ENCODE measurements at places on chromosomes 2 and 18.

- DNase-seq, result peak; percentile 29
Observed at GRCh38 chr18:13500869-13501542, 225.4 kb downstream of the FAM210A start.

DNA sequence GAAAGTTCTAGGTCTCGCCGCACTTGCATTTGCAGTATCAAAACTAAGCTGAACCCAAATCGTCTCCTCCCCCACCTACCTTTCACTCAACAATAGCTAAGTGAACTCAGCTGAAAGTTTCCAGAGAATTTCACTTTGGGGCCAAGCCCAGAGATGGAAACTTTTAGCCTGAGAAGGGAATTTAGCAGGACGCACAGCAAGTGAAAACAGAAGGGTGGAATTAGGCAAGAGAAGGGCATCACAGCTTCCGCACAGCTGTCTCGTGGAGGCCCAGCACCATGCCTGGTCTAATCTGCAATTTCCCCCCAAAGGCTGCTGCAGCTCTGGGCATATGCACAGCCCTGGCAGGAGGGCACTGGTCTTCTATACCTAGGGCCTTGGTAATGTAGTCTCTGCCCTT lies 262.0 kb downstream of the TNS1 start:
- no peak for DNase-seq

DNA sequence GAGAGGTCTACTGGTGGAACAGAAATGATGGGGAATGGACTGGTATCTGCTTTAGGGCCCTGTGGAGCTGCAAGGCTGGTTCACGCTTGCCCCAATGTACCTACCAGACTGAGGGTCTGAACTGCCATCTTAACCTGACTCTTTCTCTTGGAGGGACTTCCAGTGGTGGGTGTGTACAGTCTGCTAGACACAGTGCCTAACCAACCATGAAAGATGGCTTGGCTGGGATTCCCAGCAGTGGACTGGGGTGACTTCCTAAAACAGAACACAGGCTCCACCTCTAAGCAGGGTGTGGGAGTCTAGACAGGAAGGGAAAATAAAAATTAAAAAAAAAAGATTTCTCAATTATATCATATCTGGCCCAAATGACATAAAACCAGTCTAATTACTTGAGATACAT lies 25.5 kb upstream of the MYO3B start:
- no peak for DNase-seq

DNA sequence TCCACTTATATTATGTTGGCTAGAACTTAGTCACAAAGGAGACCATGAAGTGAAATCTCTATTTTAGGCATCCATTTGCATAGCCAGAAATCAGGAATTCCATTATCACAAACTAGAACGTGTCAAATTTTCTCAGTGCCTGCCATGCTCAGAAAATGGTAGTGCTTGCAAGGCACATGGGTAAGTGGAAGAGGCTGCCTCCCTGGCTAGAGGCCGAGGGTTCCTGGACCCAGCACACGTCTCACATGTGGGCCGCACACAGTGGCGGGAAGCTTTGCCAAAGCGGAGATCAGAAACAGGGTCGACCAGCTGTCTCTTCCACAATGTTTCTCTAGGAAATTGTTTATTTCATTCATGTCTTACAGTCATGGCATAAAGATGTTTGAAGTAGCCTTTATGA lies 42.3 kb downstream of the TRAF3IP1 start:
- DNase-seq, result no peak

- no peak for DNase-seq
Observed at GRCh38 chr2:214341646-214342045, 69.2 kb upstream of the VWC2L start.

- DNase-seq, result no peak
Observed at GRCh38 chr18:23359421-23359820, 93.7 kb upstream of the RIOK3 start.

- DNase-seq, result no peak
Observed at GRCh38 chr18:79614211-79614955, 65.2 kb upstream of the CTDP1 start.

DNA sequence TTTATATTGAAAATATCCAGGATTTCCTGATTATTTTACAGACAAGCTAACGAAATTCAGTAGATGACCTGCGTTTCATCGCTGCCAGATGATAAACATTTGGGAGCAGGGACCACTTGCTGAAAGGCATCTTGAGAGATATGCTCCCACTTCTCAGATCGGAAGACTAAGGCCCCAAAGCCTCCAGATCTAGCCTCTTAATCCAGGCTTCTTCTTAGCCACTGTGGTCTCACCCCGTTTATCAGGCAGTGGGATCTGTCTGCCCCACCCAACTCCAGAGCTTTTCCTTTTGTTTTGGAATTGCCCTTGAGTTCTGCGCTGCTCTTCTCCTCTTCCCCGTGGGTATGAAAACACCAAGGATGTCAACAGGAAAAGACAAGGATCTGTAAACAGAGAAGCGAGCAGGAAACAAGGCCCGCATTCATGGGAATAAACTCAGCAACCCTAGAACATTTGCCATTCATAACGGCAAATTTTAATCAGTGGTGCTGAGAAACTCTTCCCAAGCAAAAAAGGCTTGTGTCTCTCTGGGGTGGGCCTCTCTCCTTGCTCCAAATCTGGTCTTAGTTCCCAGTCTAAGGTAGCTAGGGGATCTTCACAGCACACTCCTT lies 21.4 kb downstream of the MYL12B start:
- DNase-seq, result no peak

- no peak for DNase-seq
Observed at GRCh38 chr2:120885321-120885720, 149.7 kb downstream of the GLI2 start.

DNA sequence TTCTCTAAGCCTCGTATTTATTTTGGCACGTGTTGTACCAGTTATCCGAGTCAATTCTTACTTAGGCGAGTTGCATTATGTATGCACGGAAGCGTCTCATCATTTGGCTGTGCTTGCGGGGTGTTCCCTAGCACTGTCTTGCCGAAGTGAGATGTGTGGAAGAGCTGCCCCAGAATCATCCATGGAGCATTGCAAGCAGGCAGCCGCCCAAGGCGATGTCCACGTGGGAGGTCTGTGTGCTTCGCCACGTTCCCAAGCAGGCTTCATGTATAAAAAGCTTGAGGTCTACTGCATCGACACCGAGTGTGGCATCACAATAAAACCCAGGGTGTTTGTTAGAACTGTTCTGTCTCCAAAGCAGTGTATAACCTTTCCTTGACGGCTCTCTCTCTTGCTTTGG lies 849.9 kb downstream of the DCDC2C start:
- DNase-seq, result no peak

DNA sequence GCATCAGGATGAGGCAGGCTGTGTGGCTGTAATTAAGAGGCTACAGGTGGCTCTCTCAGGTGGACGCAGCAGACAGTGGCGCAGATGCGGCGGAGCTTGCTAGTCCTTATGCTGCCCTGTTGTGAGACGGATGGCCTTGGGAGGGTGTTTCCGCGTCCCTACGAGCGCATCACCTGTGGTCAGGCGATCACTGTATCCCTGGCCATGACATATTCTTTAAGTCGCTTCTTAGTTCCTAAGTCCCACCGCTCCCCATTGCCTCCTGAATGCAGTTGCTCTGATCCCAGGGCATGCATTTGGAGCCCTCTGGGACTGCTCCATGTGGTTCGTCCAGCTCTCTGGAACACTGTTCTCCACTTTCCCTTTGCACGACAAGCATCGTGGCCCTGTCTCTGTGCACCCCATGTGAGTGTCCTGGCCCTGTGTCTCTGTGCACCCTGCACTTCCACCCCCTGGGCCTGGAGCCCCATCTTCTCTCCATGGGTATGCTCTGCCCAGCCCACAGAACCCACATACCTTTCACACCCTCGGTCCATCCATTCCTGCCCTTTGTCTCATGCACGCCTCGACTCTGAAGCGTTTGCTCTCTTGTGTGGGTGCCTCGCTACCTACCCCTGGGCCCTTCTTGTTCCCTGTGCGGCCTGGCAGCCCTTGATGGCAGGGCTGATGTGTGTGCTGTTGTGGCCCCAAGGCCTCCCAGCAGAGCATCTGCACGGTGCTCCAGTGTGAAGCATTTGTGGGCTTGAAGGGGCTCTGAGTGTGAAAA lies 74.4 kb downstream of the SH3RF3 start:
- DNase-seq, result no peak

DNA sequence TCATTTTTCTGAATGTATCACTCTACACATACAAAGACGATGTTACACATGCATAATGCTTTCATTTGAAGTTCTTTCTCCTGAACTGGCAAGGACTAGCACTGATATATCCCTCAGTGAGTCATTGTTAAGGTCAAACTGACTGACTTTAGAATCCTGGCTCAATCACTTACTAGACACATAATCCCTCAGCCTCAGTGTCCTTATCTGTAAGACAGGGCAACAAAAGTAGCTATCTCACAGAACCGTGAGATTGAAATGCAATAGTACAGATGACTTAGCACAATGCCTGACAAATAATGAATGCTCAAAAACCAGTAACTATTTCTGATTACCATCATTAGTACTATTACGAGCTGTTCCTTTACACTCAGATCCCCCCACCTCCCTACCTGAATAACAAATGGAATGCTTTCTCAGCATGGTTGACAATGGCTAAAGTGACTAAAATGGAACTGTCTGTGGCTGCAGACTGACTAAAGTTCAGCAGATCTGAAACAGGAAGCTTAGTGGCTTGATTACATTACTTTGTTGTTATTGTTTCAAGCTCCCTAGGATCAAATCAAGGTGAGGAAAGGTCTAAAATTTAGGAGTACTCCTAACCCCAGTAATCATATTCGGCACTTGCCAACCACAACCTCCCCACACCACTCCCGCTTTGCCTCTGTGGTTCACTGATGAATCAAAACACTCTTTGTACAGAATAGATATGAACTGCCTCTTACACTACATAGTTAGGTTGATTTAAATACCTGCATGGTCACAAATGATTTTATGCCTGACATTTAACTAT lies 35.8 kb upstream of the CACNB4 start:
- no peak for DNase-seq

DNA sequence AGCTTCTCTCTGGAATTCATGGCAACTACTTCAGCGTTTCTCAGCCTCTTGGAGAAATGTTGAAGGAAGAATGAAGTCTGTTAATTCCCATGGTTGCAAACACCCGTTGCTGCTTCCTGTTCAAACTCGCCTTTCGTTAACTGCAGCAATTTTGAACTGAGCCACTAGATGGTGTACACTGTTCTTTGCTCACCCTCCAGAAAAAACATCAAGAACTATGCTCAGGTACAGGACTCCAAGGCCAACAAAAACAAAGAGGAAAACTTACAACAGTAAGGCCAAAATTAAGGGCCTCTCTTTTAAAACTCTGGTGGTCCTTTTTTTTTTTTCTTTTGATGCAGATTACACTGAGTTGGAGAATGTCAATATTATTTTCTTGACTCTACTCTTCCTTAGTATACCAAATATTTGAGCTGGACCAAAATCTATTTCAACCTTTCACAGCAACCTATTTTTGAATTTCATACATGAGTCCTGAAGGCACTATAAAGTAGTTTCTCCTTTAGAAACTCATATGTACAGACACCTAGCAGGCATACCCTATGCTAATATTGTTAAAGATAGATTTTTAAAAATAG lies 58.2 kb downstream of the KLHL14 start:
- DNase-seq, result peak; percentile 36

DNA sequence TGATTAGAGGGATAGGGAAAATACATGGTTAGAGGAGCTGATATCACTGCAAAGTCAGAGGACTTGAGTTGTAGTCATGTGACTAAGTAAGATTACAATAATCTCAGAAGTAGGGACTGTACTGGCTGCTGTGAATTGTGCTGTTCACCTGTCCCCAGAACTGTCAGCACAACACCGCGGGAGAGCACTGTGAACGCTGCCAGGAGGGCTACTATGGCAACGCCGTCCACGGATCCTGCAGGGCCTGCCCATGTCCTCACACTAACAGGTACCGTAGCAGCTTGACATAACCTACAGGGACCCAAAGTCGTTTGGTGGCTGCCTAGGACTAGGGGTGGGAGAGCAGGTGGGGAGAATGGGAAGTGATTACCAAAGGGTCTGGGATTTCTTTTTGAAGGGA lies 132.8 kb upstream of the TTC39C start:
- DNase-seq, result peak; percentile 10

DNA sequence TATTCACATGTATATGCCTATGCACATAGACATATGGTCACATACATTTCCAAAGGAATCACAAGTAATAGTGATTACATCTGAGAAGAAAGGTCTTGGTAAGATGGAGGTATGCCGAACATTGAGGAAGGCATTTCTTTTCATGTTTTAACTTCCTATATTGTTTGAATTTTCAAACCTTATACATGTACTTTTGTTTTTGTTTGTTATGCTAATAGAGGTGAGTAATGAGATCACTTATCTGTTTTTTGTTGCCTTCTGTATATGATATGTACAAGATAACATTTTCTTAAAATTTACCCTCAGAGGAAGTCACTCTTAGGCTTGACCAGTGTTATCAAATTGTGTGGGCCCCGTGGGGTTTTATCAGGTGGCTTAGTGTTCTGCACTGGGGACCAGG lies 166.5 kb upstream of the OTX1 start:
- no peak for DNase-seq

GRCh38 chr2:171406044-171406443 lies 27.7 kb downstream of the METTL8 start:
- DNase-seq, result no peak

DNA sequence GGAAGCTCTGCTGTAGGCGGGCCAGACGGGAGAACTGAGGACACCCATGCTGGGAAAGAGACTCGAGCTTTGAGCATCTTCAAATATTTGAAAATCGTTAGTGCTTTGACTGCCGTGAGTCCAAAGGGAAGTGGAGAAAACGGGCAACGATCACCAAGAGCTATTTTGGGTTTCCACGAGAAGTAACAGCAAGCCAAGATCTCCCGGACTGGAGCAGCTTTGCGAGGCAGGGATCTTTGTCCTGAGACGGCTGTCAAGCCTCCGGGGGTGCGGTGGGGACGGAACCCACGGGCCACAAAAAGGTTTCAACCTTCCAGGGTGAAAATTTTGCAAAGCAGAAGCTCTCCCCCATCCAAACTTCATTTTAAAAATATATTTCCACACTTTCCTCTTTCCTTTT lies 195.8 kb downstream of the NDUFA10 start:
- no peak for DNase-seq

DNA sequence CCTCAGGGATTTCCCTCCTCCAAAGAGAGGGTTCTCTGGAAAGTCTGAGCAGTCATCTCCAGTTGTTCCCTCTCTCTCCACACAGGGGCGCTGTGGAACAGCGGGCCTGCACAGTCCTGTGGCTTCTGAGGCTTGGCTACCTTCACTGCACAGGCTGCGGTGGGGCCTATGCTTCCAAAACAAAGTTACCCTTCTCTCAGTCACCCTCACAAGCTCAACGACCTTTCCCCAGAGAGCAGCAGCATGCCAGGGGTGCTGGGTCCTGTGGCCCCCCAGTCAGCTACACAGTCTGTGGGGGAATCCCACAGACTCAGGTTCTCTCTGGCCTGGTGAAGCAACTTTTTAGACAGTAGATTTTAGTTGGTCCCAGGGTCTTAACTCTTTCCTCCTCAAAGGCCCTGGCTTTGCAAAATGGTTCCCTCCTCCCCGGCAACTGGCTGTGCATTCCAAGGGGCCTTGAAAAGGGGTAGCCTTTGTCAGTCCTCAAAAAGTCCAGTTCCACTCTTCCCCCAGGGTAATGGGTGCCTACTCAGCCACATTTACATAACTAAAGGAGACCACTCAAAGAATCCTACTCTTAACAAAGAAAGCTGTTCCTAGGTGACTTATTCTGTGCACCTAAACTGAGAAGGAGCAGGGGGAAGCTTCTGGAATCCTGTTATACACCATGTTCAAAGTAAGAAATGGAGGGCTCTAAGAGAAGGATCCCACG lies 14.9 kb downstream of the B3GNT7 start:
- no peak for DNase-seq
